AG04449 (cell line): ENCODE measurements at places on chromosomes 12 and 14.

DNA sequence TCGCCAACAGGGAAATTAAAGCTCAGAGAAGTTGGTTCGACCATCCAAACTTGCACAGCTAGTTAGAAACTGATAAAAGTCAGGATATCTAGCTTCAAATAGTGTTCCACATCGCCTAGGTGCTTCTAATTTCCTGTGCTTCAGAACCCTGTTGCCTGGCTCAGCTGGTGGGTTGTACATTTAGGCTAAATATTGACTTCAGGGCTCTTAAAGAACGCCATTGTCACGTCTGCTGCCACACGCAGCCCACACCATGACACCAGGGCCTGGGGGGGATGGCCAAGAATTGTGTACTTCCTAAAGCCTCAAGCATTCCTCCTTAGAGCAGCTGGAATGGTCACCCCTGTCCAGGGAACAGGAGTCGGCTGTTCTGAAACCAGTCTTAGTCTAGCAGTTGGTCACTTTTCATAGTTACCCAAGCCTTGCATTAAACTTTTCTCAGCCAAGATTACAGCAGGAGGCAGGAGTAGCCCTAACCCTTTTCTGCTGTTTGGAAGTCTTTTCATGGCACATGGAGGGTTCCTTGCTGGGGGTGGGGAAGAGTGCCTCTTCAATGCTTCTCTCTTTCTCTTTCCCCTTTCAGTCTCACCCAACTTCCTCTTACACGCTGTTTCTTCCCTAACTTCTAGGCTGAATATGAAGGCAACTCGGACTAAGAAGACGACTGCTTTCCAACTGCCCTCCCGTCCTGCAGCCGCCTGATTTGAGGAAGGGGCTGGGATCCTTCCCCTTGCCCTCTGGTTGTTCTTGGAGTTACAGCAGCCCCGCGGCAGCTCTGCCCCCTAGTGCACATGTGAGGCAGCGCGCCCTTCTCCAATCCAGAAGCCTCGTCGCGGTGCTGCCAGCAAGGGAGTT is 17.1 kb downstream of the FOS start:
- no peak for DNase-seq

- no peak for DNase-seq
Measured at GRCh38 chr14:100048786-100049185, 16.4 kb upstream of the EVL start.

GRCh38 chr14:75866970-75867369 is 114.8 kb downstream of the TGFB3 start:
- no peak for DNase-seq

DNA sequence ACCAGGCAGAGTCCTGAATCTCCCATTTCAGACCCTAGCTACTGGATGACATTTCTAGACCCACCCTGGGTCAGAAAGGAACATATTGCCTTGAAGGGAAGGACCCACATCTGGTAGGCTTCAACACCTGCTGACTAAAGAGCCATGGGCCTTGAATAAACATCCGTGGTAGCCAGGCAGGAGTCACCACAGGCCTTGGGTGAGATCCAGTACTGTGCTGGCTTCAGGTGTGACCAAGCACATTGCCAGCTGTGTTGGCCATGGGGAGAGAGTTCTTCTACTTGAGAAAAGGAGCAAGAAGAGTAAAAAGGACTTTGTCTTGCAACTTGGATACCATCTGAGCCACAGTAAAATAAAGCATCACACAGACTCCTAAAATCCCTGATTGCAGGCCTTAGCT is 332.6 kb downstream of the SLC16A7 start:
- DNase-seq, result no peak

DNA sequence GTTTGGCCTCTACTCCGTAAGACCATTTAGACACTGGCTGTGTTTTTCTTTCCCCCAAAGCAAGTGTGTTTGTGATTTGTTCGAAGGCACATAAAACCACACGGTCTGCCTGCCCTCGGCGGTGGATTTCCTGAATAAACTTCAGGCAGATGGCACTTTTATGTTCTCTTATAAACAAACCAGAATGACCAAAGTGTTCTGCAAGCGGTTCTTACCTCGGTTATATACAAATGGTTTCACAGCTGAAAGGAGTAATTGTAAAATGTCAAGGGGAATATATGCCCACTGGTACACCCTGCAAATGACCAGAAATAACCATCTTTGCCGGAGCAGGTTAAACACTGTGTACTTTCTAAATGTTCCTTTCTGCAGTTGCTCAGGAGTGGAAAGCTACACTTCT is 1475.8 kb upstream of the TMEM132C start:
- no peak for DNase-seq

DNA sequence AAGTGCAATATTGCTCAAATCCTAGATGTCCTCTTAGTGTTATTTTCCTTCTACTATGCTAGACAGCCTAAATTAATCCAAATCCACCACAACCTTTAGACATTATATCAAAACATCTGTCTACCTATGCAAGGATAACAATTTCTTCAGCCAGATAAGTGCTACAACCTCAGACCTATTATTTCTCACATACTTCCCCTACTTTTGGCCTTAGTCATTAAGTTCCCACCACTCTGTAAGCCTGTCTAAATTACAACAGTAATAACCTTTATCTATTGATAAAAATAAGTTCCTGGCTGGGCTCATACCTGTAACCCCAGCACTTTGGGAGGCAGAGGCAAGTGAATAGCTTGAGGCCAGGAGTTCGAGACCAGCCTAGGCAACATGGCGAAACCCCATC is 74.0 kb downstream of the KIF21A start:
- DNase-seq, result no peak

- DNase-seq, result peak; percentile 5
Measured at GRCh38 chr12:71214511-71215285, 56.9 kb upstream of the TSPAN8 start.

- DNase-seq, result no peak
Measured at GRCh38 chr12:88144037-88144436, 1.9 kb downstream of the TMTC3 start.

GRCh38 chr12:131766382-131767107 is 55.7 kb downstream of the SFSWAP start:
- DNase-seq, result no peak

DNA sequence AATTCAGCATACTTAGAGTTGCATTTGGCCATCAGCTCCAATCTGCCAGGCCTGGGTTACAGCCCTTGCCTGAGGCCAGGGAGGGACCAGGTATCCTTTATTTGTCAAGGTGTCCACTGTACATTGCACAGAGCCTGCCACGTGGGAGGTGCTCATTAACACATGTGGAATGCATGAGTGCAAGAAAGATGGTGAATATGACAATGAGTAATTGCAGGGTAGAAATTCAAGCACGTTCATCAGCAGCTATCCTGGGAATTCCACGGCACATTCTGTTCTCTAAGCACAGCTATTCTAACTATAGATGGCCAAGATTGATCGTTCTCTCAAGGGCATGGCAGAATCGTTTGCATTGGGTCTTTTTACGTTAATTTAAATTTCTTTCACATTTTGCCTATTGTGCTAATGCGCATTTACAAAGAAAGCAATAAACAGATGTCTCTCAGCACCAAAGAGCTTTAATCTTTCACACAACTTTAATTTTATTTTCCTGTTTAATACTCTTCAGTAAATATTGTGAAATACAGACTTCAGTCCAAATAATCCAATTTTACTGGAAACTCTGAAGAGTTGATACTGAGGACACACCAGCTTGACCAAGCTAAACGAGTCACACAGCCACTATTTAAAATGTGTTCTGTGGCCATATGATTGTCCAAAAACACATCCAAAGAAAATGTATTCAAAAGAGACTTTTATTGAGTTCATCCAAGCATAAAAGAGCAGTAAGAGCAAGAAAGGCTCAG is 1025.7 kb upstream of the TMEM132C start:
- DNase-seq, result no peak

DNA sequence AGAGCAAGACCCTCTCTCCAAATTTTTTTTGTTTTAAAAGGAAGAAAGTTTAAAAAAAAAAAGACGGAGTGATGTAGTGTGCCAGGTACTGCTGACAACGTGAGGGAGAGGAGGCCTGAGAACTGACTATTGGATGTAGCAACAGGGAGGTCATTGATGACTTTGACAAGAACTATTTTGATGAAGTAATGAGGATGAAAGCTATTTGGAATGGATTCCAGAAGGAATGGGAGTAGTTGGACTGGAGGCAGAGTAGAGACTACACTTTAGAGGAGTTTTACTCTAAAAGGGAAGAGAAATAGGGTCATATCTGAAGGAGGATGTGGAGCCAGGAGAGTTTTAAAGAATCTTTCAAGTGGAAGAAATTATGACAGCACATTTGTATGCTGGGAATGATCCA is 27.8 kb upstream of the SLC38A2 start:
- DNase-seq, result no peak

- DNase-seq, result no peak
Measured at GRCh38 chr12:4320497-4320852, 538 bp upstream of the TIGAR start.

DNA sequence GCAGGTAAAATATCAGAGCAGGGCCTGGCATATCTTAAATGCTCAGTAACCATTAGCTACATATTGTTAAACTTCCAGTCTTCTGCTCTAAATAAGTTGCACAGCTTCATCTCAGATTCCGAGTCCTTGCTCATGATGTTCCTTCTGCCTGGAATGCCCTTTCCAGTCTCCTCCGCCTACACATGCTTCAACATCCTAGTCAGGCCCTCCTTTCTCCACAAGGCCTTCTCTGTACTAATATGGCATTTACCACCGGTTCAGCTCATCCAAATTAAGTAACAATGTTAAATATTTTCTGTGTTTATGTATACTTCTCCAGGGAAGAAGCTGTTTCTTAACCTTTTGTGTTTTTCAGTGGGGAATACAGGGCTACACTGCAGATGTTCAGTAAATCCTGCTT is 8.5 kb downstream of the DHH start:
- peak; percentile 16 for DNase-seq

DNA sequence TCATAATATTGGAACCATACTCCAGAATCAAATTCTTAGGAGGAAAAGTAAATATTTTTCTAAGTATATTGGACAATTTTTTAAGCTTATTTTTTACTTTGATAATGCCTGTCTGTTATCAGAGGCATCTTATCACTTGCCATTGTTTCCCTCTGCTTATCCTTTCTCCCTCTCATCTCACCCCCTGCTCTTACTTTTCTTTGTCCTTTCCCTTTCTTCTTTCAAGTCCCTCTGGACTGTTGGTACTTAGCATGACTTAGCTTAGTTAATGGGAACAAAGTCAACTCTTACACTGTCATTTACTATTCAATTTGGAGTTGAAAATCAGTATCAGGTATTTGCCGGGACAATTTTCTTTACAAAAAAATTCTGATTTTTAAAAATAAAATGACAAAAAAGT is 45.2 kb downstream of the ABCD2 start:
- DNase-seq, result no peak

GRCh38 chr14:73251516-73252215 is 14.4 kb downstream of the PAPLN start:
- no peak for DNase-seq

DNA sequence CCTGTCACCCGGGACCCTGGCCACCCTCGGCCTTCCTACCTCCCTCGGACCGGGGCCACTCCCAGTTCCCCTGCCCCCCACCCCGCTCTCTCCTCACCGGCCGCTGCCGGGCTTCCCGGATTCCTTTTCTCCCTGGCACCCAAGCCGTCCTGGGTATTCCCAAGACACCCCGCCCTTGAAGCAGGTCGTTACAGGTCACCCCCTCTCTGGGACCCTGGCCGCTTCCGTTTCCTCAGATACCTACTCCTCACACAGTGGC is 493 bp downstream of the NUMB start:
- DNase-seq, result no peak

DNA sequence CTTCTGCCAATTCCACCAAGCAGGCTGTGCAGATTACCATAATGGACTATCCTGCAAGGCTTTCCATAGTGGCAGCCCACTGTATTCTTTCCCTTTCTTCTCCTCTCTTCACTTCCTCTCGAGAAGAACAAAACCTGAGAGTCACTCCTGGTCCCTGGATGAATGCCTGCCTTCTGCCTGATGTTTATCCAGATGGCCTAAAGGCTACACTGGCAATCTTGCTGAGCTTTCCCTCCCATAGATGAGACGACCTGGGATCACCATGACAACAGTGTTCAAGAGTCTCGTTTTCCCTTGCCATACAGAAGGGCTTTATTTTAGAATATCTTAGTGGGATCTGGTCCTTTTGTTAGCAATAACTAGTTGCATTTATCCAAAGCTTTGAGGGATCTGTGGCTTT is 142.3 kb downstream of the RTN1 start:
- no peak for DNase-seq

- DNase-seq, result peak; percentile 68
Measured at GRCh38 chr12:94973221-94973620, 30.3 kb downstream of the NDUFA12 start.

DNA sequence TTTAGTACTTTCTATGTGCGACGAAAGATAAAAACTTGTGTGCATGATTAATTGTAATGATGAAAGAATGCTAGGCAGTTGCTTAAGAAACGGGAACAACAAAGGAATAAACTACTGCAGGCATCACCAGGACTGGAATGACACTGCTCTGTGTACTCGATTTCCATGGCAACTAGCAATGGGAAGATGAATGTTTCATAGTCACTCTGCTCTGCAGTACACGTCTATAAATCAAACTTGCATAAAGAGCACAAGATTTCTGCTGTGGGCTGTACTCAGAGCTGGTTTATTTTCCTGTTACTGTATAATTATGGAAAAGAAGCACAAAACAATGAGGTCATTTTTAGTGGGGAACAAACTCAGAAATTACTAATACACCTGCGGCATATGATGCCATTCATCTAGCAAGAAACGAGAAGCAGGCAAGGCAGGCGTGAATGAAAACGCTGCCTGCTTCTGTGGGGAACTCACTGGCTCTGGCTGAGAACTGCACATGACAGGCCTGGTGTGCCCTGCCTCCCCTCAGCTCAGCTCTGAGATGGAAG is 41.8 kb downstream of the EFCAB11 start:
- DNase-seq, result peak; percentile 96

DNA sequence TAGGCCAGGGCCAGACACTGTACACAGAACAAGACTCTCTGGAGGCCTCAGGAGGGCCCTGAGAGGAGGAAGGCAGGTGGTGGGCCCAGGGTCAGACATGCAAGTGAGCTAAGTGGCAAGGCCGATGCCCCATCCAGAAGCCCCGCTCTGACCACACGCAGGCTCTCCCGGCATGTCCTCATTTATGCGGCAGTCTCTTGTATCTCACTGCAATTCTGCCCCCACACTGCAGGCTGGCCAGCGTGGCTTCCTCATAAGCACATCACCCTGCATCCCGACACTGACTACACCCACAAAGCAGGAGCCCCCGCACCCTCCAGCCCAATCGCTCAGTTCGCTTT is 17.5 kb downstream of the SSH1 start:
- DNase-seq, result no peak
